KBM-7 (cell line): ENCODE measurements at places on chromosomes 3 and 15.
A peak's percentile ranks its signal among the peaks of the same experiment; 100 is the strongest.

DNA sequence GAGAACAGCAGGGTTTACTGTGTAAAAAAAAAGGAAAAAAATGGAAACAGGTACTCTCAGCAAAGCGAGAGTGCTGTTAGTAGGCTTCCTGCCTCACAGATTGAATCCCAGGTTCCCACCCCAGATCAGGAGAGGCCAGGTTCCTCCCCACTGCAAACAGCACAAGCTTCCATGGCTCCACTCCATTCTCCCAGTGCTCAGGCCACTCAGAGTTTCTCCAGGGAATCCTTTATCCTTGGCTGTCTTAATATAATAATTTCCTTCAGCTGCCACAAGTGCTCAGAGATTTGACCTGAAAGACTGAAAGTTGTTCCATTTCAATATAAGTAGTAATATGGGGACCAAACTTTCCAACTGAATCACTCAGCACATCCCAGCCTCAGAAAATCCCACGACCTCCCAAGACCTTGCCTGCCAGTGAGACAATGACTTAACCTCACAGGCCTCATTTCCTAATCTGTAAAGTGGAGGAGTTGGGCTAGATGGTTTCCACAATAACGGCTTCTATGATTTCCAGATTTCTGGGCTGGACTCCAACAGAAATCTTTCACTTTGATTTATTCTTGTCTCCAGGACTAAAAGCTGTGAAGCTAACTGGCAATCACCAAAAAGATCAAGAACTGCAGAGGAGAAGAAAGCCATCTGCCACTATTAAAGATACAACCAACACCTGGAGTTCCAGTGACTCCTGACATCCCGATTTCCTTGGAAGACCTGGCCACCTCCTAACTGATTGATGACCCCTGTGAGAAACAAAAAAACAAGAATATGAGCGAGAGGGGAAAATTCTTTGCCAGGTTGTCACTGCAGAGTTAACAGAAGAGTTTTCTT, 289.5 kb downstream of the NEK10 start:
- no peak for DNase-seq

GRCh38 chr15:85986741-85987140, 92.9 kb upstream of the AGBL1 start:
- DNase-seq: no peak

- peak; percentile 7 for DNase-seq
Observed at GRCh38 chr15:74275957-74276356, 39.8 kb downstream of the CCDC33 start.

- no peak for DNase-seq
Observed at GRCh38 chr3:115068799-115069198, 78.3 kb downstream of the ZBTB20 start.

GRCh38 chr3:153614563-153614962, 452.5 kb downstream of the RAP2B start:
- DNase-seq: peak; percentile 29

DNA sequence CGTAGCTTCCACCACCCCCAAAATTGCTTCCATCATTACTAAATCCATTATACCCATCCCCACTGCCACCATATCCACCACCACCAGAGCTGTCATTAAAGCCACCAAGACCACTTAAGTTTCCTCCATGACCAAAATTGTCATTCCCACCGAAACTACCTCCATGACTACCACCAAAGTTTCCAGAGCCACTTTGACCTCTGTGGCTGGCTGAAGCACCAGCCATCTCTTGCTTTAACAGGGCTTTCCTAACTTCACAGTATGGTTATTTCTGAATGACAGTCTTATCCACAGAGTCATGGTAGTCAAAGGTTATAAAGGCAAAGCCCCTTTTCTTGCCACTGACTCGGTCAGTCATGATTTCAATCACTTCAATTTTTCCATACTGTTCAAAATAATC, 24.3 kb upstream of the DENND4A start:
- DNase-seq: no peak
